Mesenteric fat pad (tissue), 1 donor: ENCODE measurements at places on chromosomes 1 and 21.

- no peak for DNase-seq
Measured at GRCh38 chr1:202140833-202141232, 3.7 kb downstream of the ARL8A start.

- DNase-seq = no peak
Measured at GRCh38 chr1:15090373-15090772, 63.2 kb upstream of the TMEM51 start.

GRCh38 chr1:208985231-208985630 lies 598.3 kb upstream of the CAMK1G start:
- DNase-seq = no peak

DNA sequence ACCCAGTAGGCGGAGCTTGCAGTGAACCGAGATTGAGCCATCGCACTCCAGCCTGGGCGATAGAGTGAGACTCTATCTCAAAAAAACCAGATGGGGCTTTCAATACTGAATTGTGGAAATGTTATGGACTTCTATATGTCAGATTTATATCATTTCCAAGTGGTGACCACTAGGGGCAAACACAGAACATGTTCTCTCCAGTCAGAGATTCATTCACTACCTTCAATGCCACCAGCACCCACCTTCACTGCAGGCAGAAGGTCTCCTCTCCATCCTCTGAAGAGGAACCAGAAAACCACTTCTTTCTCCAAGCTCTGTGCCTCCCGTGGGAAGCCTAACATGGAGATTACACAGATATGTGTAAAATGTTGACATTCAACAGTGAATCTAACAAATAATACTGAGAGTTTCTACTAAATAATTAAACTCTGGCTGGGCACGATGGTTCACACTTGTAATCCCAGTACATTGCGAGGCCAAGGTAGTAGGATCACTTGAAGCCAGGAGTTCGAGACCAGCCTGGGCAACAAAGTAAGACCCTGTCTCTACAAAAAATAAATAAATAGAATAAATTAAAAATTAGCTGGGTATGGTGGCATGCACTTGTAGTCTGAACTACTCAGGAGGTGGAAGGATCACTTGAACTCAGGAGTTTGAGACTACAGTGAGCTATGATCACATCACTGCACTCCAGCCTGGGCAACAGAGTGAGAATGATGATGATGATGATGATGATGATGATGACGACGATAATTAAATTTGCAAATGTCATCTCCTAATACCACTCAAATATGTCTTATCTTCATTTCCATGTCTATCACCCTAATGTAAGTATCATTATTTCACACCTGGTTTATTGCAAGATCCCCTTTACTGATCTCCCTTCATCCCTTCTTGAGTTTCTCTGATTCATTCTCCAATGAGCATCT lies 151.1 kb downstream of the ZNF281 start:
- no peak for DNase-seq

DNA sequence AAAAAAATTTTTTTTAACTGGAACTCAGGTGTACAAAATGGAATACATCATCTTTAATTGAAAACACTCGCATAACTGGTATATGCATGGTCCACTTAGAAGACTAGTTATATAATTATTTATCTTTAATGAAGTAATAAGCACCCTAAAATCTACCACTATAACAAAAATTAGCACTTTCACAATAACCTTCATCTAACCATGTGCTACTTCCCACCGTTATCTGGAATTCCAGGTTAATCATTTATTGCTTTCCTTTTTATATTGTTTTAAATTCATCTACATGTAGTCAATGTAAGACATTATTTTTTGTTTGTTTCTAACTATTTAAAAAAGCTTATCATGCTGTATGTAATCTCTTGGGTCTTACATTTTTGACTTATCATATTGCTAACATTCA lies 39.0 kb downstream of the GDAP2 start:
- no peak for DNase-seq

GRCh38 chr1:211287218-211287617 lies 28.1 kb downstream of the RCOR3 start:
- no peak for DNase-seq

GRCh38 chr1:44103270-44104131 lies 15.1 kb upstream of the KLF17 start:
- DNase-seq = no peak

DNA sequence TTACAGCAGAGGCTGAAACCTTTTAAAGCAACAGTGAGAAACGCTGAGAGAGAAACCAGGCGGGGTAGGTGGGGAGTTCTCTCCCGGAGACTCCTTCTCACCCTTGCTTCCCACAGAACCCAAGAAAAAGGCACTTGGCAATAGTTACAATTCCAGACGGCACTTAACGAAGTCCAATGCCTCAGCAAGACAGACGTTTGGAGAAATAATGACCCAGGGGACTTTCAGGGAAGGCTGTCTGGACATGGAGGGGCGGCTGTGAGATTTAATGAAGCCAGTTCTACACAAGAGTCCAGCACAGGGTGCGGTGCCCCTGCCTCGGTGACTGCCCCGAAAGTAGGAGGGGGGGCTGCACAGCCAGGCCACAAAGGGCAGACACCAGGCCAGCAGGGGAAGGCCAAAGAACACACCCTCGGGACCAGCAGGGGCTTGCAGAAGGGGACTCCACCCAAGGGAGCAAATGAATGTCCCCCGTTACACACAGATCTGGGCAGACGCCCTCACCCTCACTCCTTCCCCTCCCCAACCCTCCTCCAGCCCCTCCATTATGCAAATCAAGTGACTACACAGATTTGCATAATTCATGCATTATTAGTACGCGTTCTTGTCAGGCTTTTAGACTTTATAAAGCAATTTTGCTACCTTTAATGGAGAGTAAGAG lies 26.3 kb downstream of the KCNN3 start:
- no peak for DNase-seq

DNA sequence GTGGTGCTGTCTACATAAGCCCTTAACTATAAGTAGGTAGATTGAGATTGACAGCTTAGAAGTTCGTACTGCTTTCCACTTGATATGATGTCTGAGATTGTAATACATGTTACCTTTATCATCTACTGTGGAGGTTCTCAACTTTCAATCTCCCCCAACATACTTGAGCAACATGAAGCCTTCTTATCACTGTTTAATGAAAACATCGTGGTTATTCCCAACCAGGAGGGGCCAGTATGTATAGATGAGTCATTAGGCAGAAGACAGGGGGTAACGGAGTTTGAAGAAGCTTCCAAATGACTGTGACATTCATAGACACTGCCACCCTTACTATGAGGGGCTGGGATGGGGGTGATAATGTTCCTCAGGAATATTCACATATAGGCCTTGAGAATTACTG lies 36.0 kb downstream of the CENPF start:
- no peak for DNase-seq

DNA sequence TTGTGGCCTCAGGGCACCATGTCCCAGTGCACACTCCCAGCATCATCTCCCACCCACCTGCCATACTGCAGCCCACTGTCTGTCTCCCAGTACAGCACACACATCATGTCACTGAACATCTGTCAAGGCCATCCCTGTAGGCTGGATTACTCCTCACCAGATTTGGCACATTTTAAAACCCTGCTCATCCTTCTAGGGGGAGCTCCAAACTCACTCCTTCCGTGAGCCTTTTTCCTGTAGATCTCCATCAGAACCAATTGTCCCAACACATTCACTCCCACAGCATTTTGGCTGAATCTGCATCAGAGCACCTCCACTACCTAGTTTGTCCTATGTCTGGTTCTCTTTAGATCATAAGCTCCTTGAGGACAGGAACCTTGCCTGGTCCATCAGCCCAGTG lies 58.6 kb upstream of the GRIK3 start:
- DNase-seq = no peak

- no peak for DNase-seq
Measured at GRCh38 chr1:186577633-186578032, 102.6 kb downstream of the PTGS2 start.

DNA sequence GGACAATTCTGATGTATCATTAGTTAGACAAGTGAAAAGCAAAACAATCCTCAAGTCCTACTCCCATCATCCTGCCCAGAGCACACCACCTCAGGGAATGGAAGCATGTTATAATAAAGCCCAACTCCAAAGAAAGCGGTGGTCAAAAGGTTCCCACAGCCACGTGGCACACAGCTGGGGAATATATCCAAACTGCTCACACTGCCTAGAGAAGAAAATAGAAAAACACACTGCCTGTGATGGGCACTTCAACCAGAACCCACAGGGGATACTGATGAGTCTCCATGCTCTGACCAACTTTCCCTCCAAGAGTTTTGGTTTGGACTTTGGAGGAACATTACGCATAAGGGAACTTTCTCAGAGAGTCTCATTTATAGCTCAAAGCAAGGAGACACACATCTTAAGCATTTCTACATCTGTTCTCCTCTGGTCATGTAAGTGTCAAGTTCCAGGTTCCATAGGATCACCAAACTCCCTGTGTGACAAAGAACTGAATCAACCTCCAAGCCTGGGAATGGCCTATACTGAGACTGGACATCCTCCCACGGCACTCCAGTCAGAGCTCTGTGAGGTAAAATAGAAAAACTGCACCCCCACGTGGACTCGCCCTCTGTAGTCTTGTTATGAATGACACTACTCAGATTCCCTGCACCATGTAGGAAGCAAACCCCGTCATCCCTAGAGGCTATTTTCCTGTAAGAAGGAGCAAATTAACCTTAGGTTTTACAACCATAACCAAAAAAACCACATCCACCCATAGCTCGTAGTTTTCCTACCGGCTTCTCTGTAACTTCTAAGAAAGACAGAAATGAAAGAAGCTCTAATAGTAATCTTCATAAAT lies 12.2 kb downstream of the DSTYK start:
- DNase-seq = no peak

GRCh38 chr1:84434081-84434769 lies 35.9 kb downstream of the DNASE2B start:
- no peak for DNase-seq

DNA sequence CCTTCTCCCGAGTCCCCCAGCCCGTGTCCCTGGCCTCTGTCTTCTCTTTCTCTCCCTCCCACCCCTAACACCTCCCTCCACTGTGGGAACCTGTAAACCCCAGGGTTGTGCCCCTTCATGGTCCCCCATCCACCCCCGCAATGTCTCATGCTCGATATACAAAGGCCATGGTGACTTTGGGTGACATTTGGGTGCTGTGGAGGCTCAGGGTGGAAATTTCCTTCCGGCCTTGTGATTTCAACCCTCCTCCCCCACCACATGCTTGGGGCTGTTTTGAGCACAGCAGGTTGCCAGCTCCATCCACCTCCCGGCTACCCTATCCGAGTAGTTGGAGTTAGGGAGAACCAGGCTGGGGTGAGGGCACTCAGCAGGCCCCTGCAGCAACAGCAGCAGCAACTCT lies 25.7 kb upstream of the VPS13D start:
- no peak for DNase-seq

DNA sequence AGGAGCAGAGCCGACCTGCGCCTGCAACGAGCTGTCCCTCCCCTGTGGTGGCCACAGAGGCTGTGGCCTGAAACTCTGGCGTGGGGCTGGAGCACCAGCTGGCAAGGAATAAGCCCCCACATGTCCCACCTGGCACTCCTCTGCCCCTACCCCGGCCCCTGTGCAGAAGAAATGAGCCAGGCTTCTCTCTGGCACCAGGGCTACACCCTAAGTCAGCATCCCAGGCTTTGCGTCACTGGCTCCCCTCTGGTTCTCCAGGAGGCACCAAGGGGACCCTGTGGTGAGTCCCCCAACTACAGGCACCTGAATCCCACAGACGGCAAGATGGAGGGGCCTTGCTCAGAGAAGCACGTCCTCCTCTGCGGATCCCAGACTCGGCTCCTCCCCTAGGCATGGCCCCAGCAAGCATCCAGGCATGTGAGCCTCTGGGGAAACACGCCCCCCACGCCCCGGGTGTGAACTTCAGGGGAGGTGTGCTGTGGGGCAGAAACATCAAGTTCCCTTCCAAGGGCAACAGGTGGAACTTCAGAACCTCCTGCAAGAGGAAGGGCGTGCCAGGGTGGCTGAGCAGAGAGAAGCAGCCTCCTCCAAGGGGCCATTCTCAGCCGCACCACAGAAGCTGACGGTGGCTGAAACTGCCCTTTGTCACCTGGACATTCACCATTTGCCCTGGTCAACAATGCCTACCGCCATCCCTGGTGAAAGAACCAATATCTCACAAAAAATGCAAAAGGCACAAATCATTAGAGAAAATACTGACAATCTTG lies 2.9 kb downstream of the KRTAP10-7 start:
- DNase-seq = peak; percentile 64

DNA sequence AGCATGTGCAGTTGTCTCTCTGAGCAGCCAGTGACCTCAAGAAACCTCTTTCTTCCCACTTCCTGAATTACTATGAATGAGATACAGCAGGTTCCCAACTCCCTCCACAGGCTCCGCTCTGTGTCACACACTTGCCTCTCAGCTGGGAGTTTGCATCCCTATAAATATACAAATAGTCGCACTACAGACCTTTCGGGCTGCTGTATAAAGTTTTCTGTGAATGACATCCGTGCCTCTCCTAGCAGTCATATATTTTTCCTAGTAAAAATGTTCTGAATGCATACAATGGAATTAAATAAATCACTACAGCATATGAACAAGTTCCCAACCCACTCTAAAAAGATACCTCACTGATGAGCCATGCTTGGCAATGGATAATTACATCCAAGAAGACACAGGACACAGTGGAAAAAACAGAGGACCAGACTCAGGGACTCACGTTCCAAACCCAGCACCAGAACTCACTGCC lies 66.8 kb downstream of the CAPZB start:
- DNase-seq = no peak

GRCh38 chr1:161772397-161772796 lies 6.3 kb downstream of the ATF6 start:
- DNase-seq = no peak

DNA sequence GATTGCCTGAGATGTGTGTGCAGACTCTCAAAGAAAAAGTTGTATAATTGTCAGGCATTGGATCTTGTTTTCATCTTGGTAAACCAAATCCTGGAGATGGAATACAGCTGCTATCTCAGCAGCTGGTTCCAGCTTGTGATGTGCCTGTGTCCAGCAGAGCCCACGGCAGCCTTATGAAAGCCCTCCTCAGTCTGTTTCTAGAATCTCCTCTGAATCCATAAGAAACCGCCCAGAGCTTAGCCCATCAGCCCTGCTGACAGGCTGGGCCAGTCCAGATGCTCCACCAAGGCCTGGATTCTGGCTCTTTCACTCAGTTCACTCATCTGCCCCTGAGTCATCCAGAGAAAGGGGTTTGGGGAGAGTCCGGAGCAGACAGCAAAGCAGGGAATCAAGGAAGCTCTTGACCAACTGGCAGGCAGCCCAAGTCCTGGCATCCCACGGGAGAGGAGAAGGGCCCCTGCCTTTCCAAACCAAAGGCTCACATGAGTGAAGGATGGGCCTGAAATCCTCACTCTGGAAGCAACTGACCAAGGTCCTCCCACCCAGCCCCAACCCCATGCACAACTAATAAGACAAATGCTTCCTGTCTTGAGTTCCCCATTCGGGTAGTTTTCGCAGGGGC lies 45.7 kb downstream of the NAV1 start:
- peak; percentile 82 for DNase-seq

GRCh38 chr21:15421947-15422346 lies 307.8 kb upstream of the USP25 start:
- DNase-seq = no peak

- DNase-seq = no peak
Measured at GRCh38 chr21:25742900-25743299, 8.1 kb downstream of the GABPA start.
